ENCODE measurements at places on chromosomes 16 and 17. TPM values are rescaled to one million over a fixed set of nuclear protein-coding genes. Genes with fewer than 3 reads are reported as not detected.

DNA sequence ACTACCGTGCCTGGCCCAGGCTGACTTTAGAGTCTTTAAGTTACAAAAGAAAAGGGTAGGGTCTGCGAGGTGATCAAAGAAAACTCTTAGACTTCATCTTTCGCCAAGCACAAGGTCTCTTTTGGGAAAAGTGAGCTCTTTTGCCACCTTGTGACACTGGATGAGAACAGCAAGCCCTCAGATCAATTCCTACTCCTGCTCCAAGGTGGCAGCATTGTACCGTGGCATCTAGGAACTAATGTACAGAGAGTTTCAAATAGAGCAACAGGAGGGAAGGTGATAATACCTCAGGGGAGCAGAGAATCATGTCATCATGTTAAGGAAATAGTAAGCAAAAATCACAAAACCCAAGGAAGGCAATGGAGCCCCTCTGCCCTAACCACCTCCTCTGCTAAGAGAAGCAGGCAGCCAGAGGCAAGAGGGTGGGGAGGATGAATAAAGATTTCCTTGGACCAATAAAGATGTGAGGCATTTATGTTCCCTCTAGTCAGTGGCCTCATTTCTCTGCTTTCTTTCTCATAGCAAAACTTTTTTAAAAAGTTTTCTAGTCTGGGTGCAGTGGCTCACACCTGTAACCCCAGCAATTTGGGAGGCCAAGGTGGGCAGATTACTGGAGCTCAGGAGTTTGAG lies 2.1 kb upstream of the C17orf78 start:
- peak; percentile 12 for DNase-seq
- no peaks in the 10 kb centered on the region for H3K36me3 ChIP-seq
- peak overlapping the region; percentile 9 for H3K4me3 ChIP-seq
- H3K27me3 ChIP-seq: no peaks in the 10 kb centered on the region

GRCh38 chr16:55706739-55707384 lies 51.1 kb downstream of the SLC6A2 start:
- no peak for DNase-seq
- H3K4me1 ChIP-seq: peaks cover 9% of the 10 kb centered on the region
- no peak overlapping the region for H3K27ac ChIP-seq
- no peak overlapping the region for H3K4me3 ChIP-seq
- H3K36me3 ChIP-seq: no peaks in the 10 kb centered on the region

DNA sequence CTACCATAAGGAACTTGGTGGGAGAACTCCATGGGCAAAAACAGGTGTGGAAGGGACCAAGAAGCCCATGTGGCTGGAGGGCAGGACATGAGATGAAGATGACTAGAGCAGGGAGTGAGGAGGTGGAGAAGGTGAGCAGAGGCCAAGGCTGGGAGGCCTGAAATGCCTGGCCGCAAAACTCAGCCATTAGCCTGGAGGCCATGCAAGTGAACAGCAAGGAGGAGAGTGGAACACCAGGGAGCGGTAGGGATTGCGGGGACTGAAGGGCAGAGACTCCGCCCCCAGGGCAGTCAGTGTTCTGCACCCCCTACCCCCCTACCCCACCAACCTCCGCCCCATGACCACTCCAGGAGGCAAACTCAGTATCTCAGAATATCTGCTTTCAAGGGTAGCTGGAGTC lies 17.0 kb downstream of the BCL7C start:
- no peaks in the 10 kb centered on the region for H3K27me3 ChIP-seq
- peaks cover 2% of the 10 kb centered on the region for H3K36me3 ChIP-seq
- no peak for DNase-seq

DNA sequence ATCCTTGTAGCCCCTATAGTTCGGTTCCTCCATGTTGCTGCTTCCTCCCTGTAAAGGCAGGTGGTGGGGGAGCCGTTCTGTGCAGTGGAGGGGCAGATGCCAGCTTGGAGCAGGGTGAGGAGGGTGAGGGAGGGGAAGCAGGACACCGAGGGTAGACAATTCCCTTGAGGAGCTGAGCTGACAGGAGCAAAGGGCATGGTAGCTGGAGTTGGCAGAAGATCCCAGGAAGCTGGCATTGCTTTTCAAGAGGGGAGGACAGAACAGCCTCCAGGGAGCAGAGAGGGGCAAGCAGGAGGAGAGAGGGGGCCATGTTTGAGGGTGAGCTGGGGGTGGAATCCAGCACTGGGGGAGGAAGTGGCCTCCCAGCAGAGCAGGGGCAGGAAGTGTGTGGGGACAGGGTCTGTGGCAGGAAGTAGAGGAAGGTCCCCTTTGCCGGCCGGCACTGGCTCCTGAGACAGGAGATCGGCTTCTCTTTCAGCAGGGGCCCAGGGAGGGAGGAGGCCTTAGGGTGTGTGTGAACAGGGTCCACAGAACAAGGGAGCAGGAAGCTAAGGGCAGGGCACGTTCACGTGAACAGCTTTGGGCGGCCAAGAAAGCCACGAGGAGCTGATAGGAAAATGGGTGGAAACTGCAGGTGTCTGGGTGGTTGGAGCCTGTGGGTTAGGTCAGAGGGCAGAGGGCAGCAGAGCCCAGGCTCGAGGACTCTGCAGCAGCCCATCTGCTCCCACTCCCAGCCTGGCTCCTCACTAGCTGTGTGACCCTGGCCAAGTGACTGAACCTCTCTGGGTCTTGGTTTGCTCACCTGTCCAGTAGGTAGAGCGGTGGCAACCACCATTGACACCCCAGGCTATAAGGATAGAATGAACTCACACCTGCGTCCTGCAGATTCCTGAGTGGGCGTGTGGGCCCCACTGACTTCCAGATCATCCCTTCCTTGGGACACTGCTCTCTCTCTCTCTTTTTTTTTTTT lies 17.5 kb upstream of the SPNS2 start:
- peaks cover 27% of the 10 kb centered on the region for H3K4me1 ChIP-seq
- H3K27me3 ChIP-seq: no peaks in the 10 kb centered on the region
- DNase-seq: no peak
- H3K36me3 ChIP-seq: peaks cover 2% of the 10 kb centered on the region
- peak overlapping the region; percentile 84 for H3K4me3 ChIP-seq

- no peaks in the 10 kb centered on the region for H3K27me3 ChIP-seq
- H3K4me1 ChIP-seq: peaks cover 8% of the 10 kb centered on the region
- no peak overlapping the region for H3K27ac ChIP-seq
These were observed 17.8 kb upstream of the BLMH start for GRCh38 chr17:30309591-30309990.

KRTAP4-1 gene
- not detected for total RNA-seq

DNA sequence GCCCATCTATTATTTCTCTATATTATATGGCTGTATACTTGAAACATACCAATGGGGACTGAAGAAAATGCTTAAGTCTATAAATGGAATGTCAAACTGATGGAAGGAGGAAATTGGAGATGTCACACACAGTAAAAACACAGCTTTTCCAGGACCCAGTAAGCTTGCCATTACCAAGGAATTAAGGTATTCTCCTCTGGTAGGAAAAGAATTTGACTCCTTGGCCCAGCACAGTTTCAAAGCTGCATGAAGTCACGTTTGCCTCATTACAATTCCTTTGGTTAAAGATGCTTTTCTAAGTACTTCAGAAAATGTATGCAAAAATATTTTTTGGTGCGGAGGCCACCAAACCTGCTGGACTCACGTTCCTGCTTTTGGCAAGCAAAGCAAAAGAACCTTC lies 48.5 kb downstream of the CDH13 start:
- H3K27ac ChIP-seq: no peak overlapping the region
- peaks cover 4% of the 10 kb centered on the region for H3K4me1 ChIP-seq
- H3K4me3 ChIP-seq: no peak overlapping the region
- H3K36me3 ChIP-seq: no peaks in the 10 kb centered on the region
- no peak for DNase-seq
- H3K27me3 ChIP-seq: peaks cover 17% of the 10 kb centered on the region
